ENCODE measurements at places on chromosomes 1 and 21. TPM values are rescaled to one million over a fixed set of nuclear protein-coding genes. Genes with fewer than 3 reads are reported as not detected.

GRCh38 chr1:91732291-91733107 is 153.5 kb downstream of the TGFBR3 start:
- DNase-seq = no peak

Gene GSTM5
- total RNA-seq = 11.7 TPM

Gene KRTAP19-3
- not detected for total RNA-seq

- DNase-seq = no peak
Observed at GRCh38 chr21:40733024-40733397, 113.9 kb downstream of the DSCAM start.

DNA sequence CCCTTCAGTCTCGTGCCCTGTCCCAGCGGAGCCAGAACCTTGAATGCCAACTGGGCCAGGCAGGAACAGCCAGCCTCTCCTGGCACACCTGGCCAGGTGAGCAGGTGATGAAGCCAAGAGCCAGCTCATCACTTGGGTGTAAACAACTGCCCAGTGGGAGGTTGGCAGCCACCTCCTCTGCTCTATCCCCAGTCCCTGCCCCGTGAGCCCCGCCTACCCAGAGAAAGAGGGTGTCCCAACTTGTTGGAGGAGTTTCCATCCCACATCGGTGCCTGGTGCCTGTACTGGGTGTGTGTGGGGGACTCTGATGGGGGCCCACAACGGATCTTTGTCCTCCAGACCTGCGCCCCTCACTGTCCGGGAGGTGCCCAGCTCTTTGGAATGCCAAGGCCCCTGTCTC is 17.8 kb upstream of the FAM131C start:
- no peak for DNase-seq

Gene ST6GALNAC5
- 16.3 TPM for total RNA-seq

GRCh38 chr1:50930965-50931737 is 28.9 kb downstream of the FAF1 start:
- DNase-seq = peak; percentile 59

DNA sequence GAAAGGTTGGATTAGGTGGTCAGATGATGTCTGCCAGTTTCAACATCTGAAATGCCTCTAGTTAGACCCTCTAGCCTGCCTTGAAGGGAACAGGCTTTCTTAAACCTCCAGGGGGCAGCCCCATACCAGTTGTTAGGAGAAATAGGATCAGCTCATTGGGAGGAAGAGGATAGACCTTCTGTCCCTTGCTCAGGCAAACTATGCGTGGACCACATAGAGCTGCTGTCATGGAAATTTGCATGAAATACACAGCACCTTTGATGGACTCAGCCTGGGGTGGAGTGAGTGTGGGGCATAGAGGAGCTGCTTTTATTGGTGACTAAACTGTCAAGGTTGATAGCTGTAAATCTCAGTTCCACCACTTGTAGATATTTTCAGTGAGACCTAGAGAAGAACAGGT is 38.4 kb upstream of the SPAG17 start:
- no peak for DNase-seq

Gene NKAIN1
- not detected for total RNA-seq

Gene POMGNT1
- total RNA-seq = 59.3 TPM

DNA sequence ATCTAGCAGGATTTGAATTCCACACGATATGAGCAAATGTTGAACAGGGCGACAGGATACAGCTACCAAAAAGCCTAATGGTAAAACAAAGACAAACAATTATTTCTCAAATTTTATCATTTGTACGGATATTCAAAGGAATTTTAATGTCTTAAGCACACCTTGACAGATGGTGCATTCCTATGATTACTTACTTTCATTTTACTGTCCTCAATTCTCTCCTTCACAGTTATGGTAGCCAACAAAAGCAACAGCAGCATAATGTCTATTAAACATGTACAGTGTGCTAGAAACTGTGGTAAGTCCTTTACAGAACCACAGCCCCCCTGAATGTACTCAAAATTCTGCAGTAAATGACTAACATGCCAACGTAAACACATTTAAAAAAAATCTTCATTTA is 365.8 kb downstream of the SMYD3 start:
- no peak for DNase-seq

DNA sequence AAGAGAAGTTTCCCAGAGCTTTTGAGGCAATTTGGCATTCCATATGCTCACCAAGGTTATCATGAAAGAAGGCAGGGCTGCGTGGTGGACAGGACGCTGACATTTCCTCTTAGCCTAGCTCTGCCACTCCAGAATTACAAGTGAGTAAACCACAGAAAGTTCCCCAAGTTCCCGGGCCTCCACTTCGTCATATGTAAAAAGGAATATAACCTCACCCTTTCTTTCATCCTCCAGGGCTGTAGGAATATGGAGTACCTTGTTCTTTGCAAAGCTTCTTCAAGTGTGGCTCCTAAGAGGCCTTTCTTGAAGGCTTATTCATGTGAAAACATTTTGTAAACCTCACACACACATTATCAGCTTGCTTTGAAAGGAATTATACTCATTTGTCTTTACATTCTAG is 210.2 kb downstream of the GREM2 start:
- no peak for DNase-seq

- no peak for DNase-seq
Observed at GRCh38 chr1:223022641-223023473, 120.2 kb downstream of the TLR5 start.

DNA sequence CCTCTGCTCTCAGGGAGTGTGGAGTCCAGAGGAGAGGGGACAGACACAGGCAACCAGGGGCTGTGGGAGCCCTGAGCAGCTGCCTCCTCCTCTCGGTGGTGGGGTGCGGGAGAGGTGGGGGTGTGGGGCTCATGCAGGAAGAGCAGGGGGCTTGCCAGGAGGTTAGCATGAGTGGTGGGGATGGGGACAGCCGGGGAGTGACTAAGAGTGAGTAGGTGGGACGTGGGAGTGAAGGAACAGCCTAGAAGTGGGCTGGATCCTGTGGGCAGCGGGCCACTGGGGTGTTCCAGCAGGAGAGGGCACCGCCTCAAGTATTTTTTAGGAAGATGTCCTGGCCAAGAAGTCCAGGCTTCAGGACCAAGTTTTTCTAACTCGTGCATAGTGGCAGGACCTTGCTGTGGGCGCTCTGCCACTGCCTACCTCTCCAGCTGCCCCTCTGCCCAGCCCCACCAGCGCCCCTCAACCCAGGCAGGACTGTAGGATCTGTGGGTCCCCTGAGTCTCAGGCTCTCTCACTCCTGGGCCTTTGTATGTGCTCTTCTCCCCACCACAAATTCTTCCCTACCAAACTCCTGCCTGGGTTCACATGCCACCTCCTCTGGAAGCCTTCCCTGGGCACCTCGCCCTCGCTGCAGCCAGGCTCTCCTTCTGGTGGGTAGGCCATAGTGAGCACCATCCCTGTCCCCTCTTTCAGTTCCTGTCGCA is 18.8 kb upstream of the LHX4 start:
- DNase-seq = peak; percentile 37

GRCh38 chr21:33033094-33033951 is 7.6 kb downstream of the OLIG2 start:
- DNase-seq = no peak

DNA sequence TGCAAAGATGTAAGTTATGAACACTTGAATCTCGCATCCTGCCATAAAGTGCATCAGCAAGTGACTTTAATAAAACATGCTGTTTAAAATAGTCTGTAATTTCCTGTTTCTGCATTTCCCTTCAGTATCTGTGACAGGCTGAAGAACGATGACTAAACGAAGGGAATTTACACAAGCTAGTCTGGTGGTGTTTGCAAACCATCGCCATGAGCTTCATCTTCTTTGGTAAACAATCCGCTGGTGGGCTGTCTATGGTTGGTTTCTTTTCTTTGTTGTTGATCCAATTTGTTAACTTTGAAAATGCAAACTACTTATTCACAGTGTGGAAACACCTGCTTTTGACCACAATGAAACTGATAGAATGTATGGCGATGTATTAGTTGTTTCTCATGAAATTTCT is 13.9 kb downstream of the SERTAD4 start:
- DNase-seq = no peak

Gene VANGL1
- 10.9 TPM for total RNA-seq

DNA sequence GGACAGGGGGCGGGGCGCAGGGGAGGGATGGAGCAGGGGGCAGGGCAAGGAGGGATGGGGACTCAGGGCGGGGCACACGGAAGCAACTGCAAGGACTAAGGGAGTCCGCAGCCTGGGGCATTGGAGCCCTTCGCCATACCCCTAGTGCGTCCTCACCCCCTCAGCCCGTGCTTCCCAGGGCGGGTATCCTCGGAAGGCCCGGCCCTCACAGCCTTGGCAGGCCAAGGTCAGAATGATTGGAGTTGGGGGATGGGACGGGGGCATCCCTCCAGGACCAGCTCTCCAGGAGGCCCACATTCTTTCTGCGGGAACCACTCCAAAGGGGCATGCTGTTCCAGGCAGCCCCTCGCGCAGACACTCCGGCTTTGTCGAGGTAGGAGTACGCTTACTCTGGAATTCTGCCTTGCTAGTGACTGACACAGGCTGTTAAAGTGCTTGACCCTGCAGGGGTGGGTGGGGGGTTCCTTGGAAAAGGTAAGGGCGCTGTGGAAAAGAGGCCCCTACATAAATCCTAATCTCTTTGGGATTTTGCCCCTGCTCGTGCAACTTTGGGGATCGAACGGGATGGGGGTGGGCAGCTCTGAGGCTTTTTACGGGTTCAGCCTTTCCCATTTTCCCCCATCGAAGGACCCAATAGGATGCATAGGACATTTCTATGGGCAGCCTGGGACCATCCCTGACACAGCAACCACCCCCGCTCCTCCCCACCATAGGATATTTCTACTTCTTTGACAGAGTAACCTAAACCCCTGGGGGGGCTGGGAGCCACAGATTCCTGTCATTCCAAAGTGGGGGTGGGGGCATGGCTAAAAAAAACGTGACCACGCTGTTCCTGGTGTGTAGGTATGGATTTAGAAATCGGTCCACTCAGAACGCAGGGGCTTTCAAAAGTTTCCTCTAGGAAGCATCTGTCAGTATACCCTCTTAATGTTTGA is 738 bp upstream of the TRIM11 start:
- DNase-seq = no peak

DNA sequence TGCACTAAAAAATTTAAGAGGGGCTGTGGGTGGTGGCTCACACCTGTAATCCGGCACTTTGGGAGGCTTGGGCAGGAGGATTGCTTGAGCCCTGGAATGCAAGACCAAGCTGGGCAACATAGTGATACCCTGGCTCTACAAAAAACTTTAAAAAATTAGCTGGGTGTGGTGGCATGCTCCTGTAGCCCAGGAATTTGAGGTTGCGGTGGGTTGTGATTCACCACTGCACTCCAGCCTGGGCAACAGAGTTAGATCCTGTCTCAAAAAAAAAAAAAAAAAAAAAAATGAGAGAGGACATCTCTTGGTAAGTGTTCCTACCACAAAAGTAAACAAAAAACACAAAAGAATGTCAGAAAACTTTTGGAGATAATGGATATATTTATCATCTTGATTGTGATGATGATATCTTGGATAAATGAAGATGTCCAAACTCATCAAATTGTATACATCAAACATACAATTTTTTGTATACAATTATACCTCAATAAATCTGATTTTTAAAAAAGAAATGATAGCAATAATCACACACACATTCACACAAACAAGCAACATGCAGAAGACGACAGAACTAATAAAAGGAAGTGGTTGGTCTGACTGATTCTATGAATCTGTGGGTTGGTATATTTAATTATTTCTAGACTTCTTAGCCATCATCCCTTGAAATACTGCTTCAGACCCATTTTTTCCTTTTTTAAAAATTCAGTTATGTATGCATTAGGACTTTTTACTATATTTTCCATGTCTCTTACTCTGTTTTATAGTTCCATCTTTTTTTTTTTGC is 465.9 kb downstream of the PLA2G4A start:
- DNase-seq = no peak

DNA sequence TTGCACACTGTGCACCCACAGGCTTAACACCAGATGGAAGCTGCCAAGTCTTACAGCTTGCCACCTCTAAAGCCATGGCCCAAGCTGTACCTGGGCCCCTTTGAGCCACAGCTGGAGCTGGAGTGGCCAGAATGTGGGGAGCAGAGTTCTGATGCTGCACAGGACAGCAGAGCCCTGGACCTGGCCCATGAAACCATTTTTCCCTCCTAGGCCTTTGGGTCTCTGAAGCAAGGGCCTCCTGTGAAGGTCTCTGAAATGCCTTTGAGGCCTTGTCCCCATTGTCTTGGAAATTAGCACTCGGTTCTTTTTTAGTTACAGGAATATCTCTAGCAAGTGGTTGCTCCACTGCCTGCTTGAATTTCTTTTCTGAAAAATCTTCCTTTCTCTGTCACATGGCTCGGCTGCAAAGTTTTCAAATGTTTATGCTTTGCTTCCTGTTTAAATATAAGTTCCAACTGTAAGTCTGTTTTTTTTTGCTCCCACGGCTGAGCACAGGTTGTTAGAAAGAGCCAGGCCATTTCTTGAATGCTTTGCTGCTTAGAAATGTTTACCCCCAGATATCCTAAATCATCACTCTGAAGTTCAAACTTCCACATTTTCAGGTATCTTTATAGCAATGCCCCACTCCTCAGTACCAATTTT is 156.8 kb upstream of the GORAB start:
- DNase-seq = no peak

DNA sequence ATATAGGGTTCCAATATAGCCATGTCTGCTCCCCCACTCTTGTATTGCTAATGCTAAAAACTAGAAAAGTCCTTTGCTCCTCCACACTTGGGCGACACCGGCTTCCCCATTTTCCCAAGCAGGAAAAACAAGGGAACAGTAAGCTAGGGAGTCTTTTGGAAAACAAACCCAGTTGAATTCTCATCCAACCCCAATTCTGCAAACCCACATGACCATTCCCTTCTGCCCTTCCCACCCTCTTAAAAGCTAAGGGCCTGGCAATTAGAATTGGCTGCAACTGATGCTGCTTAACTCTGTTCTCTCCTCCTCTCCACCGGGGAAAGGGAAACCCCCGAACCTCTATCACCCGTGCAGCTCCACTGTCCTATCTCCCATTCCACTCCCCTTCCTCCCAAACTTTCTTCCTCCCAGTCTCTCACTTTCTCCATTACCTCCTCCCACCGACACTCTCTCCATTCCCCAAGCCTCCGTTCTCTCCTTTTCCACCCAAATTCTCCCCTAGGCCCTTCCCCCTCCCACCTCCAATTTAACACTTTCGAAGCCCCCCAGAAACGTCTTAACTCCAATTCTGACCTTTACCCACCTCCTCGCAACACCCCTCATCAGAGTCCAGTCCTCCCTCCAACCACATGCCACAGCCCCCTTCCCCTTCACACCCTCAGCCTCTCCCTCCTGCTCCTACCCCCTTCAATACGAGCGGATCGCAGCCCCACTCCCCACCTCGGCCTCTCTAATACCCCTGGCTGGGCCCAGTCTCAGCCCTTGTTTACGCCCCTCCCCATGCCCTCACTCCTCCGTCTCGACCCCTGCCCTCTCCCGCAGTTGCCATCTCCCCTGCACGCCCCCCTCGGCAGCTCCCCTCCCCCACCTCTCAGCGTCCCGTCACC is 701 bp downstream of the DEDD start:
- DNase-seq = no peak

Gene TSTD1
- total RNA-seq = 63.2 TPM

Gene CRB1
- 0.77 TPM for total RNA-seq

GRCh38 chr21:41611966-41612606 is 104.1 kb upstream of the TMPRSS2 start:
- no peak for DNase-seq
